ENCODE measurements at places on chromosomes 12 and 14.

- DNase-seq = no peak
Measured at GRCh38 chr12:46221255-46222128, 47.4 kb downstream of the SLC38A1 start.

GRCh38 chr12:41293011-41293410 is 104.9 kb downstream of the PDZRN4 start:
- DNase-seq = no peak

- DNase-seq = no peak
Measured at GRCh38 chr14:71398450-71398849, 491.2 kb downstream of the PCNX1 start.

- no peak for DNase-seq
Measured at GRCh38 chr12:123344086-123344485, 20.6 kb downstream of the SBNO1 start.
